ENCODE measurements at places on chromosomes 5 and 9.

- DNase-seq: no peak
These were observed 34.4 kb downstream of the NSUN2 start for GRCh38 chr5:6598351-6598900.

- DNase-seq: no peak
These were observed 39.6 kb downstream of the CTSL start for GRCh38 chr9:87765521-87765920.

DNA sequence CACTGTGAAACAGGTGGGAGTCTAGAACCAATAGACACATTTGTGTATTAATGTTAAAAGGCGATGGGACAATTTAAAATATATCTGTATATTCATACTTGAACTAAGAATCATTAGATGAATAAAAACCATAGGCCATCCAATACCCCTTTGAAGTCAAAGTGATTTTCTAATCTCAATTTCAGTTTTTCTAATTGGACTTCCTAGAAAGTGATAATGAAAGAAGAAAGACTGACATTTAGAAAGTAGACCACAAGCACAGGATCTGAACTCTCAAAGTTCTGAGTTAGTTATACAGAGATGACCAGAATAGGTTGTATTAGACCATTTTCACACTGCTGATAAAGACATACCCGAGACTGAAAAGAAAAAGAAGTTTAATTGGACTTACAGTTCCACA, 412.8 kb upstream of the PIK3R1 start:
- no peak for DNase-seq

DNA sequence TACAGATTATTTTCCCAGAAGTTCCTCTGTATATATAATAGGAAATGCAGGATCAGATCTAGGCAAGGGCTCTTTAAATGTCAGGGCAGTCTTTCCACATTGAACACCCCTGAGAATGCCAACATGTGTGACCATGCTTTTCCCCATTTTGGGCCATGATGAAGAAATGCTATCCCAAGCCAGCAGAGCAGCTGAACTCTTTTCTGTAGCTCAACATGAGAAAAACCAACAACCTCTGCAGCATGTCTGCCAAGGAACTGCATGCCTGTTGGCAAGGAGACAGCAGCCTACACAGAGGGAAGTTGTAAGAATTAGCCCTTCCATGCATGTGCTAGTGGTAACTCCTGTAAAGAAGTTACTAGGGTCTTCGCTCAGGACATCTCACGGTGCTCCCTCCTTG, 9.5 kb upstream of the IFNK start:
- no peak for DNase-seq

- DNase-seq: no peak
These were observed 14.7 kb upstream of the TNC start for GRCh38 chr9:115132648-115133047.

DNA sequence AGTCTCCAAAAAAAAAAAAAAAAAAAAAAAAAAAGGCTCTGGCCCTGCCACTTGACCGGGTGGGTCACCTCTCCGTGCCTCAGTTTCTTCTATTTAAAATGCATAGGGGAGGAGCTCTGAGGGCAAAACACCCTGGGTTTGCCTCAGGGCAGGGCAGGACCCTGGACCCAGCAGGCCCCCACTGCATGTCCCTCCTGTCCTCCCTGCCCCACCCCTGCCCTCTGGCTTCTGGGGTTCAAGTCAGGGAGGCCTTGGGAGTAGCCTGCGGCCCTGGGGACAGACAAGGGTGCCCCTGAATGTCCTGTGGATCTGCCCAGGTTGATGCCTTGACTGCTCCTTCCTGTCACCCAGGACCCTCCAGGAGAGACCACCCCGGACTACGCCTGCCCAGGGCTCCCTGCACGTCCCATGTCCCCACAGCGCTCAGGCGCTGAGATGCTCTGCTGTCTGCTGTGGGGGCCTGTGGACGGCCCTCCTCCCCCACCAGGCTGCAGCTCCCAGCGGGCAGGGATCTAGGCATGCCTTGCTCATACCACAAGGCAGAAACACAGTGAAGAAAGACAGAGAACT, 35.4 kb downstream of the ADAMTS2 start:
- DNase-seq: no peak

- no peak for DNase-seq
These were observed 146.5 kb upstream of the CDH6 start for GRCh38 chr5:31047007-31047406.

DNA sequence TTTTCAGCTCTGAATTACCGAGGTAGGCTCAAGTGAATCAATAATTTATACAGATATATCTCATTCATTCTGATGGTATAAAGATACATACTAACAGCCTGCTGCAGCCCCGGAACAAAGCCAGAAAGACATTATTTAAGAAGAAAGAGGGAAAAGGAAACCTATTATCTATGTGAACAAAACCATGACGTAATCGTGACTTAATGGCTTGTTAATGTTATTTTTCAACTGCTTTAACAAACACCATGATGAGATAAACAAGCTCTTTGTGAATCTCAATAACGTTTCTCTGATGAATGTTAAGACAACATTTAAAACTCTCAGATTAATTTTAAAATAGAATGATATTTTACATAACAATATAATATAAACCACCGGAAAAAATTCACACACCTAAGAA, 237.1 kb downstream of the SLF1 start:
- no peak for DNase-seq

DNA sequence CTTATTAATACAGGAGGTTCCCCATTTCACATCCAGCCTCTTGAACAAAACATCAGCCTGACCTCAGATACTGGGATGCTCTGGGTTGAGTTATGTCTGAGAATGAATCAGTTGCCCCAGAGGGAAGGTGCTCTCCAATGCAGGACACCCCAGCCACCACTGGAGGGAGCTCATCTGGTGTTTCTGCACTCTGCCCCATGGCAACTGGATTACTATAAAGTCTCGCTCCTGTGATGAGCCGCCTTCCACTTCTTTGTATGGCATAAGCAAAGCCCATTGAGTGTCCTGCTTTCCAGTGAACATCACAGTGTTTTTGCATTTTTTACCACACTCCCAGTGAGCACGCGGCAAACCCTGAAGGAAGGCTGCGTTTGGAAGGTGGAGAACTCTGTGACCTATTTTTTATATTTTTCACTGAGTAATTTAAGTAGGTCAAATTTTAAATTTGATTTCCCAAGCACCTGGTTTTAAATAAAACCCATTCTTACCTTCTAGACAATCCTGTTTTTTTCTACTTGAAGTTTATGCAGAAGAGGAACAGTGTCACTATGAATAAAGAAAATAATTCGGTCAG, 176.9 kb upstream of the WWC1 start:
- peak; percentile 63 for DNase-seq

DNA sequence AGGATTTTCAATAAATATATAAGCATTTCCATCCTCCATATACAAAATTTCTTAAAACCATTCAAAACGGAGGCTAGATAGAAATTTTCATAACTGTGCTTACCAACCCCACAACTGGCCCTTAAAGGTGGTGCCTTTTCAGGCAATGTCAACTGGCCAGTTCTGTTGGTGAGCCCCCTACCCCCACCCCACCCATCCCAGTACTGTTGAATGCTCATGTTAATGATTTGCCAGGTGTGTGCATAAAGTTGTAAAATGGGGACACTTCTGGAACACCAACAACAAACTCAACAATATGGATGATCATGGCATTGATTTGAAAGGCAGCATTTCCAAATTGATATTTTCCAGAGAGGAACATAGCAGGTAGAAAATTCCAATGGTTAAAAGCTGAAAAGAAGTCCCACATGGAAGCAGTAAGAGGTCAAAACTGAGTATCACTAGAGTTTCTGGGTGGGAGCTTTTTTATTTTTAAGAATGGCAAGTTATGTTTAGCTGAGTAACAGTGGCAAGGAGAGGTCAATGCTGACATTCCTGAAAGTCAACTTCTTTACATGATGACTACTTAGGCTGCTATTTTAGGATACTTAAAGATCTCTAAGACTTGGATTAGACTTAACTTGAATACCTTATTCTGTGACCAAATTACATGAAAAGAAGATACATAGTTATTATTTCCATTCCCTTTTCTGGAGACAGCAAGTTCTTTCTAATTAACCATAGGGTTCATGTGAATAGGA, 2.7 kb downstream of the LEAP2 start:
- no peak for DNase-seq

GRCh38 chr5:139364466-139364865, 18.6 kb downstream of the SLC23A1 start:
- DNase-seq: no peak

DNA sequence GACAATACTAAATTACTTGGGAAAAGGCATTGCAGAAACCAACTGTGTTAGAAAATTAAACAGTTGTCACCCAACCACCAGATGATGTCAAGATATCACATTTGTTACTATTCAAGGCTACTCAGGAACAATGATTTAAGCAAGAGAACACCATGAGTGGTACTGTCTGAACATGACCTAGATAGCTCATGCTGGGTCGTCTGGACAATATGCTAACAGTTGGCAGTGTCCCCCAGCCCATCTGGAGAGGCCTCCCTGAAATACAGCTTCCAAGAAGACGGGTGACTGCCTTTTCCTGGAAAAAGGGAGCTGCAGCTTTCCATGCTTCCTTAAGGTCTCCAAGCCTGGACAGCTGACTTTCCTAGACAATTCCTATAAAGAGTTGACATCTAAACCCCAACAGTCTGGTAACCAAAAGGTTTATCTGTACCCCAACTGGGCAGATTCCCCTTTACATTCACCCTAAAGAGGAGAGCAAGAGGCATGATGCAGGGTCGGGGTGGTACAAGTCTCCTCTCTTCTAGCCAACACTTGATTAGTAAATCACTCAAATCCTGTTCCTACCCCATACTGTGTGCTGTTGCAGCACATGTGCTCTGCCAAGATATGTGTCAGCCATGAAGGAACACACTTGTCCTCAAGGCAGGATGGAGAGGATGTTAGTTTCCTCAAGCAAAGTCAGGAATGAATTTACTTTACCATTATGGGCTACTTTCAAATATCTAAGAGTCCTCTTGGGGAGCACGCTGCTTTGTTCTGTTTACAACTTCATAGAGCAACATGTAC, 433.0 kb downstream of the PDE4D start:
- DNase-seq: no peak
